ENCODE measurements at places on chromosomes 7 and 10. TPM values are rescaled to one million over a fixed set of nuclear protein-coding genes. Genes with fewer than 3 reads are reported as not detected.

OPTN gene
- 44.7 TPM for total RNA-seq

DNA sequence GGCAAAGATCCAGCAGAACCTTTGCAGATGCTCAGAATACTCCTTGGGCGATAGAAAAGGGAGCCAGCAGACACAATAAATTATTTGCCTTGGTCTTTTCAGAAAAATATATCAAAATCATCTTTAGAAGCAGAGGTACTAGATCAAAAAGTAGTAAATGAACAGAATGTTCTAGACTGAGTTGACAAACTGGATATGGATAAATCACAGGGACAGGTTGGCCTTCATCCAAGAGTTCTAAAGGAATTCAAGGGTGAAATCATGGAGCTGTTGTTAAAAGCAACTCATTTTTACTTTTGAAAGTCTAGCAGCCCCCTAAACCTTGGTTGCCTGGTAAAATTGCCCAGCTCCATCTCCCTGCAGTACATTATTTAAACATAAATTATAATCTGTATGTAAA lies 99.1 kb downstream of the PLCE1 start:
- no peak overlapping the region for H3K4me3 ChIP-seq
- H3K27me3 ChIP-seq = no peaks in the 10 kb centered on the region
- no peak overlapping the region for H3K27ac ChIP-seq

PLAU gene
- 18.2 TPM for total RNA-seq

DNA sequence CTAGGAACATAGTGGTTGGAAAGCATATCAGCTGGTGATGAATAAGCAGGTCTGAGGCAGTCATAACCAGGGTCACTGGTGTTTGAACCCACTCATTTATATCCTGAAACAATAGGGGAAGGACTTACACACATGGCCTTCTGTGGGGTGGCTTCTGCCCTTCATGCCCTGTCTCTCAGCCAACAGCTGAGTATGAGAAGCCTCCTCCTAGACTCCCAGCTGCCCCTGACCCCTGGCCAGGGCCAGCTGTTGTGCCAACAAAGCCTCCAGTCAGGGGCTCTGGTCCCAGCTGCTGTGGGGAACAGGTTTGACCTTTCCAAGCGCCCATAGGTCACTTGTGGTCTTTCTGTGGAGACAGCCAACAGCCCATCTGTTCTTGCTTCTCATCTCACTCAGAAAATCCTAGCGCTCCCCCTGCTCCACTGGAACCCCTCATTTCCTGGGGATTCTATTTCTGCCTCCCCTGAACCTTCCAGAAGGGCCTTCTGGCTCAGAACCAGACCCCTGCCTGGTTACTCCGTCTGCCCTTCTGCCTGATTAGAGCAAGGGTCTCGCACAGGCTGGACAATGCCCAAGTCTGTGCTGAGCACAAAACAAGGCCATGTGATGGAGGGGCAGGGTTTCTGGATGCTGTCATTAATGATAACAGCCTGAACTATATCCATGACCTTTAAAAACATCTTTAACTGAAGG lies 9.7 kb upstream of the PURB start:
- H3K27me3 ChIP-seq = no peaks in the 10 kb centered on the region
- no peak overlapping the region for H3K27ac ChIP-seq
- DNase-seq = no peak
- H3K4me1 ChIP-seq = no peaks in the 10 kb centered on the region

BHLHA15 gene
- not detected for total RNA-seq

GSTO2 gene
- 13.8 TPM for total RNA-seq

GRCh38 chr10:43961523-43962345 lies 313.1 kb upstream of the ZNF32 start:
- H3K27me3 ChIP-seq = no peaks in the 10 kb centered on the region
- peak; percentile 61 for DNase-seq
- peaks cover 34% of the 10 kb centered on the region for H3K4me1 ChIP-seq
- H3K36me3 ChIP-seq = no peaks in the 10 kb centered on the region
- H3K4me3 ChIP-seq = no peak overlapping the region

- no peaks in the 10 kb centered on the region for H3K36me3 ChIP-seq
- DNase-seq = no peak
- no peak overlapping the region for H3K4me3 ChIP-seq
These were observed 17.9 kb upstream of the AGK start for GRCh38 chr7:141533149-141533949.

- H3K4me3 ChIP-seq = no peak overlapping the region
- DNase-seq = no peak
- H3K36me3 ChIP-seq = no peaks in the 10 kb centered on the region
- no peaks in the 10 kb centered on the region for H3K4me1 ChIP-seq
- no peaks in the 10 kb centered on the region for H3K27me3 ChIP-seq
- no peak overlapping the region for H3K27ac ChIP-seq
These were observed 74.3 kb upstream of the CSTF2T start for GRCh38 chr10:51773681-51774080.

DNA sequence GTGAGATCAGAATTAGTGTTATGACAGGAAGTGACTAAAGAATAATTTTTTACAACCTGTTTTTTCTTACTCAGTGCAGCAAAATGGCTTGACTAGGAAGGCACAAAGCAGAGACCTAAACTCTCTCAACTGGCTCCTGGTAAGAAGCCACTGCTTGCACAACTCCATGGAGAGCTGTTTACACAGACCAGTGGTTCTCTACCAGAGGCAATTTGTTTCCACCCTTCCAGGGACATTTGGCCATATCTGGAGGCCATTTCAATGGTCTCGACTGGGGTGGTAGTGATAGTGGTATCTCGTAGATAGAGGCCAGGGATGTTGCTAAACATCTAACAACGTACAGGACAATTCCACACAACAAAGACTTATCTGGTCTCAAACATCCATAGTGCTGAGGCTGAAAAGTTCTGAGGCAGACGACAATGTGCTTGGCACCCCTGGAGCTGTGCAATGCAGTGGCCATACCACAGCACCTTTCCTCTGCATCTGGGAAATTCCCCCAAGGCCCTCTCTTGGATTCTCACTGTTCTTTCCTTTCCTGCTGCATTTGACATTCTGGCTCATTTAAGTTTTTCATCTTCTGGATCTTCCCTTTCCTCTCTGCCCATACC lies 105.4 kb upstream of the LAMB4 start:
- H3K36me3 ChIP-seq = no peaks in the 10 kb centered on the region
- no peak overlapping the region for H3K4me3 ChIP-seq
- H3K27ac ChIP-seq = no peak overlapping the region
- no peaks in the 10 kb centered on the region for H3K4me1 ChIP-seq

GRCh38 chr10:104767745-104768144 lies 126.7 kb downstream of the SORCS3 start:
- H3K4me1 ChIP-seq = no peaks in the 10 kb centered on the region
- H3K4me3 ChIP-seq = no peak overlapping the region
- H3K27me3 ChIP-seq = no peaks in the 10 kb centered on the region
- no peak overlapping the region for H3K27ac ChIP-seq
- DNase-seq = no peak
